ENCODE measurements at places on chromosomes 1 and 21. TPM values are rescaled to one million over a fixed set of nuclear protein-coding genes. Genes with fewer than 3 reads are reported as not detected.
A peak's percentile ranks its signal among the peaks of the same experiment; 100 is the strongest.

DNA sequence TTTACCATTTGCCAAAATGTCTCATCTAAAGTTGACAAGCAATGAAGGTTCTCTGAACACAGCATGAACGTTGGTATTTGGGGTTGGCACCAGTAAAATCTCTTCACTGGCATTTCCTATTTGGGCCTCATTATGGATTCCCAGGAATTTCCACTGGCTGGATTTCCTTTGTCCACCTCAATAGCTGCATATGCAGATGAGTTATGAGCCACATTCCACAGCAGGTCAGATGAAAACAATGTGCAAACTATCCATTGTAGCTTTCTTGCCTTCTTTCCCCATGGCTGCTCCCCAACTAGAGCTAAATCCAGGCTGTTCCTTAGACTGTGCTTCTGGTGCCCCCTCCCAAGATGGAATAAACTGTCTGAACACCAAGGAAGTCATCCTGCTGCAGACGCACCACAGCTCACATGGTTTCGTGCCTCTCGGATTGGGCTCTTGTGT, 168.1 kb upstream of the FGGY start:
- no peak for DNase-seq

- DNase-seq, result no peak
These were observed 334.0 kb upstream of the PBX1 start for GRCh38 chr1:164225011-164225410.

DNA sequence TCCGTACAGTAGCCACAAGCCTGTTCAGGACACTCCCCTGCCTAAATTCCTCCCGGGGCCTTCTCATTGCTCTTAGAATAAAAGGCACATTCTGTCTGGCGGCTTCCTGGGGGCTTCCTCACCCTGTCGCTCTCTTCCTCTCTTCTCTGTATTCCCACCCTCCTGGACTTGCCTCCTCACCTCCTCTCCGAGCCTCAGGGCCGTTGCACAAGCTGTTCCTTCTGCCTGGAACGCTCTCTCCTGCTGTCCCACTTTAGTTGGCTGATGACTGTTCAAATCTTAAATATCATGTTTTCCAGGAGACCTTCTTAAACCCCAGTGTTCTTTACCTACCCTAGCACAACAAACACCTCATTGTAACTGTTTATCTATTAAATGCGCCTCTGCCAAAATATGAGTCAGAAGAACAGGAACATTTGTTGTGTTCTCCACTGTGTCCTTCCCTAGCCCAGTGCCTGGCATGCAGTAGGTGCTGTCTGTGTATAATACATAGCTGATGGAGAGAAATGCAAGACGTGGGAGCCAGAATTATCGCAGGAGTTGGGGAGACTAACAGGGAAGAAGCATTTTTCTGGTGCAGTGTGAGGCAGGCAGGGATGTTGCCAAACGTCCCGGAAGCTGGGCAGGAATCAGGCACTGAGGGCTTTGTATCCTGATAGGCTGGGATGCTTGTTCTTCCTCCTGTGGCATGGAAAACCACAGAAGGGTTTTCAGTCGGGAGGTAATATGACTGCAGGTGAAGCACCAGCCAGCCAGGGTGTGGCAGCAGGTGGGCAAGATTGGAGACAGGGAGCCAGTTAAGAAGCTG, 24.1 kb upstream of the THRAP3 start:
- peak; percentile 33 for DNase-seq

Gene KIF26B
- 0.56 TPM for total RNA-seq

Gene MPL
- 0.12 TPM for total RNA-seq

Gene NUP133
- 16.7 TPM for total RNA-seq
